MG63 (cell line): ENCODE measurements at places on chromosomes 3 and 15. TPM values are rescaled to one million over a fixed set of nuclear protein-coding genes. Genes with fewer than 3 reads are reported as not detected.

Gene TEX9
- 4.3 TPM in 1 of 2 replicates, not detected in the other for total RNA-seq

Gene CNTN3
- total RNA-seq, result 0.07 and 3.7 TPM in 2 replicates

Gene CHRNA7
- 0.20 TPM in 1 of 2 replicates, not detected in the other for total RNA-seq

DNA sequence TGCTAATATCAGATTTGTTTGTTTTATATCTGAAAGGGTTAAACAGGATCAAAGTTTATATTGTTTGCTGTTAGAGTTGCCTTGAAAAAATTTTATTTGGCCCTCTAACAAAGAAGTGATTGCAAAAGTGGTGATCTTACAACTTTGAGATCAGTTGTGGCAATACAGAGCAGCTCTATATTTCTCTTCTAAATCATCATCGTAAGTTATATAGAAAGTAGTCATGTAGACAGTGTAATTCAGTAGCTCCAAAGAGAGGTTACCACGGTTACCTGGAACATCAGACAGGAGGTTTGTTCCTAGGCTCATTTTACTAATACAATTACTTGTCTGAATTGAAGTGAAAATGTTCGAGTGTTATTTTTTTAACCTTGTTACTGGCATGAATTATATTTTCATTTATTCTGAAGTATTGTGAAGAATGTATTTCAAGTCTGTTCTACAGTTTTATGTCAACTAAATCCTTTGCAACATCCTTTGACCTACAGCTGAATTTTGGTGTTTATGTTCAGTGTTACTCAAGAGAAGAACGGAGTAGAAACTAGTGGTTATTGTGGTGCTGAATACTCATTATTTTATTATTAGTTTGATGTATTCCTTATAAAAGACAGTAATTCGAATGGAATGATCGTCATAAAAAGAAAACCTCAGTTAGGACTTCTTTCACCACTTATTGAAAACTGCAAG, 214.2 kb downstream of the NAALADL2 start:
- no peak for DNase-seq

- no peak for DNase-seq
These were observed 134.7 kb downstream of the KLF13 start for GRCh38 chr15:31461375-31461774.

DNA sequence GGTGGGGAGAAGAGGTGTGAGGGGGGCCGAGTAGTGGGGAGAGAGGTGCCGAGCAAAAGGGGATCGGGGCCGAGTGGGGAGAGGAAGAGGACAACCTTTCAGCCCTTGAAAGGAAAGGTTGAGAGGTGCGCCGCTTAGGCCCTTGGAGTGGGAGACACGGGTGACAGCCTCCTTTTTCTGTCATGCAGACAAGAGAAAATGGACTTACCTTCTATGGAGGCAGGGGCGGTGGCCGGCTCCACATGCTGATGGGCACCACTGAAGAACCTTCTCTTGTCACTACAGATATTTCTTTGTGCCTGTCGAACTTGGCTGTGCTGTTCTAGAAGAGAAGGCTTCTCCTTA, 421 bp downstream of the KLHL18 start:
- no peak for DNase-seq

DNA sequence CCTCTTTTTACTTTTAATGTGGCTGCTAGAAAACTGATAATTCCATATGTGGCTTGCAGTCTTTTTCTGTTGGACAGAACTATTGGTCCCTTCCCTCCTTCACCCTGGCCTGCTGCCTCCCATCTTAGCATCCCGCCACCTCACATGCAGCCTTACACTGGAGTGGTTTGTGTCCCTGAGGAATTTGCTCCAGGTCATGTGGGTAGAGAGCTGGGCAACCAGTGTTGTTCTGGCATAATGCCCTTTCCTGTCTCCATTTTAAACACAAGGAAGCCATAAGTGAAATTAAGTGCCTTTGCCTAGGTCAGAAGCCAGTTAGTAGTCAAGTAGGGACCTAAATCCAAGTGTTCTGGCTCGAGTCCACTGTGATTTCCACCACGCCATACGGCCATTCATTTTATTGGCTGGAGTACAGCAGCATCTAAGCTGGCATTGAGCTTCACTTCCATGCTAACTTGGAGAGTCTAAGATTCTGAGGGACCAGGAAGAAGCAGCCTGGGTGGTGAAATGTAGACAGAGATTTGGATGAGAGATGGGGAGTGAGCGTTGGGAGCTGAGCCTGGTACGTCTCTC, 46.0 kb upstream of the PLXNA1 start:
- DNase-seq, result no peak

- peak; percentile 31 for DNase-seq
These were observed at the start of gene ADCY5 for GRCh38 chr3:123448536-123449101. Gene ADCY5 (minus strand): TSS chr3:123449090. CDS start chr3:123448545, 545 bp downstream.
